Right atrium auricular region (tissue), 2 donors: ENCODE measurements at places on chromosomes 13 and 19. TPM values are rescaled to one million over a fixed set of nuclear protein-coding genes. Genes with fewer than 3 reads are reported as not detected.

DNA sequence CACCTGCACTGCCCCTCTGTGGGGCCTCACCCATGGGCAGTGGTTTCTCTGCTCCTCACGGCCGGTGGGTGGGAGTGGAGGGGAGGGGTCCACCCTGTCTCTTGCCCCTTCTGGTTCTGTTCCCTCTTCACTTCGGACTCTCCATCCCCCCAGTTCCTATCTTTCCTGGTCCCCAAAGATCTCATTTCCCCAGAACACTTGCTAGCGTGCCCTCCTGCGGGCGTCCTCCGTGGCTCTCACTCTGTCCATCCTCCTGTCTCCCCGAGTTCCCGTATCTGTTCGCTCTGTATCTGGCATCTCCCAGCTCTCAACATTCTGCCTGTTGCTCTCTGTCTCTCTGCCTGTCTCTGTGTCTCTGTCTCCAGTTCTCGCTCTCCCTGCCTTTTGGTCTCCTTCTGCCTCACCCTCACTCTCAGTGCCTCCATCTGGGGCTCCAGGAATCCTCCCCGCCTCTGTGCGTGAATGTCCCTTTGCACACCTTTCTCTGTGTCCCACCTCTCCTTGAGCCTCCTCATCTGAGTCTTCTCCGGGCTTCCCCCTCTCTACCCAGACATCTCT lies 363 bp downstream of the SPIB start:
- no peak for DNase-seq

GRCh38 chr19:34017024-34017423 lies 155.3 kb upstream of the LSM14A start:
- no peak for DNase-seq

- no peak for DNase-seq
Measured at GRCh38 chr19:48403606-48404005, 10.1 kb downstream of the GRIN2D start.

The ADGRE2 gene
- total RNA-seq: 1.6 TPM

DNA sequence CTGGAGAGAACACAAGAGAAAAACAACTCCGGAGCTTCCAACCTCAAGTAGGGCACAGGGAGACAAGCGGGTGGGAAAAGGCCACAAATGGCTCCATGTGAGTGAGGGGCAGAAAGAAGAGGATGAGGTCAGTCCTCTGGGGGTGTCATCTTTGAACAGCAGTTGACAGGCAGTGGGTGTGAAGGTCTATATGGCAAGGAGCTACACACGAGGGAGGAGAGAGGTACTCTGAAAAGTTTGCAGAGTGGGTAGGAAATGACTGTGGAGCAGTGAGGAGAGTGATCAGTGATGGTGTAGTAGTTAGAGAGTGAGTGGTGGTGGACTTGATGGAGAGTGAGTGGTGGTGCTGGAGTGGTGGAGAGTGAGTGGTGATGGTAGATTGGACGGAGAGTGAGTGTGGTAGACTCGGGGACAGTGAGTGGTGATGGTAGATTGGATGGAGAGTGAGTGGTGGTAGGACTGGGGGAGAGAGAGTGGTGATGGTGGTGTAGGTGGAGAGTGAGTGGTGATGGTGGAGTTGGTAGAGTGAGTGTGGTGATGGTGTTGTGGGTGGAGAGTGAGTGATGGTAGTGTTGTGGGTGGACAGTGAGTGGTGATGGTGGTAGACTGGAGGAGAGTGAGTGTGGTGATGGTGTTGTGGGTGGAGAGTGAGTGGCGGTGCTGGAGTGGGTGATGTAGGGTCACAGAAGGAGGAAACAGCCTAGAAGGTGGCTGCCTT lies 4.0 kb downstream of the TFDP1 start:
- DNase-seq: peak; percentile 46

The OR4F17 gene
- total RNA-seq: not detected

The TMEM238 gene
- total RNA-seq: not detected

The PCSK4 gene
- total RNA-seq: 4.4 TPM

DNA sequence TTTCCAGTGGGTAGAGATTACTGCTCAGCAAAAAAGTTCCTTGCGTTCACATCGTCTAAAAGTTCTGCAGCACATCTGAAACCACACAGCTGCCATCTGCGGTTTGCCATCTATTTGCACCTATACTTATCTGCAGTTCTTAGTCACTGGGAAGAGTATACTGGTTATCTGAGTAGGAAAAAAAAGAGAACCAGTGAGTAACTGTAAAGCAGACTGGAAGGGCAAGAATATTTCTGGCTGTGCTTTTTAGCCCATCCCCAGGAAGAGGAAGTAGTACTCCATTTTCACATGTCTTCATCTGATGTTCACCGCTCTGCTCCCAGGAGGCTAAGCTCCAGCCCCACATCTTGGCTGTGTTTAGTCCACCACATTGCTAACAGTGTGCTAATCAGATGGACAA lies 35.6 kb downstream of the EFNB2 start:
- DNase-seq: no peak

DNA sequence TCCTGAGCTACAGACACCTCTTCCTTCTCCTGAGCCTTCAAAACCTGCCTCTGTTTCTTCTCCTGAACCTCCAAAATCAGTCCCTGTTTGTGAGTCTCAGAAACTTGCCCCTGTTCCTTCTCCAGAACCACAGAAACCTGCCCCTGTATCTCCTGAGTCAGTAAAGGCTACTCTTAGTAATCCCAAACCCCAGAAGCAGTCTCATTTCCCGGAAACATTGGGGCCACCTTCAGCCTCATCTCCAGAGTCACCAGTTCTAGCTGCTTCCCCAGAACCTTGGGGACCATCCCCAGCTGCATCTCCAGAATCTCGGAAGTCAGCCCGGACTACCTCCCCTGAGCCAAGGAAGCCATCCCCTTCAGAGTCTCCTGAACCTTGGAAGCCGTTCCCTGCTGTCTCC lies 10.0 kb downstream of the CHAMP1 start:
- no peak for DNase-seq

DNA sequence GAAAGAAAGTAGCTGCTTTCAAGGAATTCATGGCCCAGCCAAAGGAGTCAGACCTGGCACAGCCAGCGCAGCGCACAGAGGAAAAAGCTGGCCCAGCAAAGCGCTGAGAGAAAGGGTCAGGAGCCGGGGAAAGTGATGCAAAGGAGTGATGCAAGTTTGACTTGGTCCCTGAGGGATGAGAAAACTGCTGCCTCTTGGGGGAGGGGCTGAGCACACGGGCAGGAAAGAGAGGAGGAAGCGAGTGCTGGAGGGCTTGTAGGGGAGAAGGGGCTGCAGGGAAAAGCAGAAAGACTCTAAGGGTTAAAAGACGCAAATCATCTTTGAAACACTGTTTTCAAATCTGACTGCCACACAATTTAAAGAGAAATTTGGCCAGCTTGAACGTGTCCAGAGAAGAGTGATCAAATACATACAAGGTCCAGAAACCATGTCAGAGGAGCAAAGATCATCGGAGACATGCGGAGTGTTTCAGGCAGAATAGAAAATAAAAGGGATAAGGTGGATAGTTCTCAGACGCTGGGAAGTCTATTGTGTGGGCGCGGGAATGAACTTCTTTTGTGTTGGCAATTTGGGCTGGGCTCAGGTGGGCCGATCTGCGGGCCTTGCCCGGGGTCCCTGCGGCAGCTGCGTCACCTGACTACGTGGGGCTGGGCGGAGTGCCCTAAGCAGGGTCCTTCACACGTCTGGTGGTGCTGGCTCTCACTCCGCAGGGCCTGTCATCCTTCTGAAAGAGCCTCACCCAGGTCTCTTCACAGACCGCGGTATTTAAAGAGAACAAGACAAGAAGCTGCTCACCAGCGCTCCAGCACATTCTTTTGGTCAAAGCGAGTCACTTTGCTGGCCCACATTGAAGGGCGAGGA lies 18.1 kb downstream of the N4BP2L1 start:
- DNase-seq: peak; percentile 73

The SOHLH2 gene
- total RNA-seq: not detected
